ENCODE measurements at places on chromosomes 16 and 17.

DNA sequence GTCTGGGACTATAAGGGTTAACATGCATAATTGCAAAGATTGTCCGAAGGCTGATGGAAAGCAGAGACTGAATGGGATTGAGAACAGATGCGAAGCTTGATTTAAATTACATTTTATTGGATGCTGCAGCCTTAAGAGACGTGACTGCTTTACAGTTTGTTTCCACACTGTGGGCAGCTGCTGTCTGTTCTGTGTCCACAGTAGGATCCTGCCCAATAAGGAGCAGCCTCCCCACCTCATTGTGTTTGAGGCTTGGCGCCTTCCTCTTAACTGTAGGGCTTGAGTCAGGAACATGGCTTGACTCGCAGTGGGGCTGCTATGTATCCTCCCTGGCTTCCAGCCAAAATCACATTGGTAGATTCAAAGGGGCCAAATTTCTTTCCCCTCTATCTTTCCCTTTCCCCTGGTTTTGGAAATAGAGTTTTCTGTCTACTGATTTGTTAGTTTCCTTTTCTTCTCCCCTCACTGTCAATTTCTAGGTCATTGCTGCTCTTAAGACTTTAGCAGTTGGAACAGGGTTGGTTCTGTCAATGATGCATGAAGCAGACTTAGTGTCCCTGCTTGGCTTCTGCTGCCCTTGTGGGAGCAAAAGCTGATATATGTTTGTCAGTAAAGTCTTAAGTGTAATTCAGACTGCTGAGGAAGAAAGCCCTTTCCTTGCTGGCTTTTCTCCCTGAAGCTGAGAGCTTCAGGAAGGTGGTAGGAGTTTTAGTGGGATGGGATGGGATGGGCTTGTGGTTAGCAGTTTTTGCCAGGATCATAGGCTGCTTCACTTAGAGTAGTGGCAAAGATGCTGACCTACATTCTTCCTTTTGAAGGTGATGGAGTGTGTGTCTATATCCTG lies 5.0 kb upstream of the RARA start:
- DNase-seq: no peak

DNA sequence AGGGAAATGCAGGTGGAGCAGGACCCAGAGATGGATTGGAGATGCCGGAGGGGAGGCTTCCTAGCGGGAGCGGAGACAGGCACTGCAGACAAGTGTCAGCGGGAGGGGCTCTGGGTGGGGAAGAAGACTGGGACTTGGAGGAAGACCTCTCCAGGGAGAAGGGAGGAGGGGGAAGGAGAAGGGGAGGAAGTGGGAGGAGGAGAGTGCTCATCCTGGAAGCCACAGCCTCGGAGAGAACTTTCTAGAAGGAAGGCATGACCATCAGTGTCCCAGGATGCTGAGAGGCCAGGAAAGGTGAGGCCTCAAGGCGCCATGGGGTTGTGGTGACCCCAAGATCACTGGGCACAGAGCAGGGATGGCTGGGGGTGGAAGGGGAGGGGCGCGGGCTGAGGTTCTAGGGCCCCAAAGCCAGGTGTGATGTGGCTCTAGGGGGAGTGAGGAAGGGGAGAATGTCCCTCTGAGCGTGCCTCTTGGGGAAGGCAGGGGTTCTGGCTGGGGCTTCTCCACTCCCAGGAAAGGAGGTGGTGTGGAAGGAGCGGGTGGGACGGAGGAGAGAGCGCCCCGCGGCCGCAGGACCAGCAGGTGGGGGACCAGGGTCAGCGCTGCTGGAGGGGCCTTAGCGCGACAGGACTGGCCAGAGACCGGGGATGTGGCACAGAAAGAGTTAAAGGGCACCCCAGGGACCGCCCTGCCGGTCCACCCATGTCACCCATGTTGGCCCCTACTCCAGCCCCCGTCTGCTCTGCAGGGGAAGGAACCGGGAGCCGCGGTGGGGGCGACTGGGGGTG lies 900 bp upstream of the GCGR start:
- no peak for DNase-seq

DNA sequence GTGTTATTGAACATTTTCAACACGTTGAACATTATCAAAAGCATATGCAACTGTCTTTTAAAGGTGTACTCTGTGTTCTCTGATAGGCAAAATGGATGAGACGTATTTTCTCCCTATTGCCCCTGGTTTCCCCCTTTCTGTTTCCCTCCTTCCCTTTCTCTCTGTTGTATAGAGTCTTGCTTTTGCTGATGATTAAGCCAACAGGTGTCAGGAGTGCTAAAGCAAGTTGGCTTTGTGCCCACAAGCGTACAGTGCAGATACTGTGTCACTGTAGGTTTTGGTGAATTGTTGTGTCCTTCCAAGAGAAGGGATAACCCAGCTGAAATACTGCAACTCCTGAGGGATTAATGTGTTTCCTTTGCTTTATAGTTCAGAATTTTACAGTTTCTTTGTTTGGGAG lies 74.4 kb downstream of the COX10 start:
- no peak for DNase-seq

DNA sequence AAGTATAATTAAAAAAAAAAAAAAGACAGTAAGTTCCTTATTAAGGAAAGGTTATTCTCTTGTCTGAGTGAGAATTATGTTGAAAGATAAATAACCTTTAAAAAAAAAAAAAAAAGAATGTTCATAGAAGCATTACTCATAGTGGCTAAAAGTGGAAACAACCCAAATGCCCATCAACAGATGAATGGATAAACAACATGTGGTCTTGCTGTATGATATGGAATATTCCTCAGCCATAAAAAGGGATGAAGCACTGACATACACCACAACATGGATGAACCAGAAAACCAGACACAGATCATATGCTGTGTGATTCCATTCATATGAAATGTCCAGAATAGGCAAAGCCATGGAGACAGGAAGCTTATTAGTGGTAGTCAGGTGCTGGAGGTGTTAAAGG lies 9.2 kb upstream of the CCNF start:
- DNase-seq: no peak

- DNase-seq: no peak
Observed at GRCh38 chr16:68781784-68782183, 44.7 kb downstream of the CDH1 start.

DNA sequence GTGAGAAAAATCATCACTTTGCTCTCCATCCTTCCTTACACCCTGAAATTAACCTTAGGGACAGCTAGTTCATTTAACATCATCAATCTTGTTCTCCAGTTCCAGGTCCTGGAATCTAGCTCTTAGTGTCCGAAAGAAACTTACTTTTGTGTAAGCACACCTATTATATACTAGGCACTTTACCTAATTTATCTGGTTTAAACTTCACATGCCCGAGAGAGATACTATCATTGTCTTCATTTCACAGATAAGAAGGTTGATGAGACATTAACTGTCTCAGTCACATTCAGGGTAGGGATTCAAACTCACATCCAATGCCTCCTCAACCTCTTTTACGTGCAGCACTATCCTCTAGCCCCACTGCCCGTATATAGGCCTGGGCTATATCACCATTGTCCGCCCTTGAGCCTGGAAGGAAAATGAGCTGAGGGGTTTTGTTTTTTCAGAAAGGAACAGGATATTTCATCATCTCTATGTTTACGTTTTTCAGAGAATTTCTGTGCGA lies 501 bp upstream of the AP2B1 start:
- no peak for DNase-seq

- DNase-seq: no peak
Observed at GRCh38 chr17:37179893-37180292, 195.9 kb upstream of the C17orf78 start.

- no peak for DNase-seq
Observed at GRCh38 chr16:18803569-18804462, 2.5 kb upstream of the ARL6IP1 start.

GRCh38 chr17:32805029-32805976 lies 71.6 kb downstream of the MYO1D start:
- DNase-seq: no peak

- no peak for DNase-seq
Observed at GRCh38 chr17:3795390-3796102, 5.4 kb downstream of the ITGAE start.

DNA sequence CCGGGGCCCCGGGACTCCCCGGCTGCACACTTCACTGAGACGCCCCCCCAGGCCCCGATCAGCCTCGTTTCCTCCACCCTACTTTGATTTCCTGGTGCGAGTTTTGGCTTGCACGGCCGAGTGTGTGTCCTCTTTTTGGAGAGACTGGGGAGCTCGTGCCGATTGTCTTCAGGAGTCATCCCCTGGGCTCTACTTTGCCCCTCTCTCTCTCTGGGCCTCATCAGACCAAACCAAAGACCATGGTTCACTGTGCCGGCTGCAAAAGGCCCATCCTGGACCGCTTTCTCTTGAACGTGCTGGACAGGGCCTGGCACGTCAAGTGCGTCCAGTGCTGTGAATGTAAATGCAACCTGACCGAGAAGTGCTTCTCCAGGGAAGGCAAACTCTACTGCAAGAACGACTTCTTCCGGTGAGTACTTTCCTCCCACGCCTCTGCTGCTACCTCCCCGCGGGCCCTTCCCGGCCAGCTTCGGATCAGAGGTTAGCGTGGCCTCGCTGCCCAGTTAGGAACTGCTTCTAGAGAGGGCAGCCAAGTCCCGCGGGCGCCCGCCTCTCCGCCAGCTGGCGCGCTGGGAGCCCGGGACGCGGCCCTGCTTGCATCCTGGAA lies 787 bp downstream of the LHX1 start:
- DNase-seq: no peak

DNA sequence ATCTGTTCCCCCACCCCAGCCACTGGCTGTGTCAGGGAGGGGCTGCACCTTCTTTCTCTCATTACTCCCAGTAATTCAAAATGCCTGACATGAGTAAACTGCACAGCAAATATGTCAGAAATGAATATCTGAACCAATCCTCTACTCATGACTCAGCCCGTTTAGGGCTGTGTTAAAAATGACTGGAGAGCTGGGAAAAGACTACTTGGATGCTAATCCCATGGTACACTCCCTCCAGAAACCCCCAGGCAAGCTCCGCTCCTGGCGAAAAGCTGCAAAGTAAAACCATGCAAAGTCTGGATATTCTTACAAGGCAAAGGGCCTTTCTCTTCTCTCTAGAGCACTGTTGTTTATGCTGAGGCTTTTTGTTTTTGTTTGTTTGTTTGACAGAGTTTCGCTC lies 448.1 kb upstream of the DYNLRB2 start:
- no peak for DNase-seq

DNA sequence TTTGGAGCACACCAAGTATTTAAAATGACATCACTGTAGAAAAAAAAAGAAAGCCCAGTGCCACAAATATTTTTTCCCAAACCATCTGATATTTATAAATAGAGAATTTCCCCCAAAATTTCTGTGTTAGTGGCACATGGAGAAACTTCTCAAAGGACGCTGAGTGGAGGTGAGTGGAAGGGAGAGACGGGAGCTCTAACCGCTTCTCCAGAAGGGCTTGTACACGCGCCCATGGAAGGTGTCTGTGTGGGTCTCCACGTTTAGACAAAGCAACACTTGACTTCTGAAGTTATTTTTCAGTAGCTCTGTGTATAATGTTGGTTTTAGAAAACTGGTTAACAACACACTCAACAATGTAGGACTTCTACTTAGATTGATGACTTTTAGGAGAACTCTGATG lies 1.0 kb downstream of the MYOCD start:
- no peak for DNase-seq

- DNase-seq: no peak
Observed at GRCh38 chr16:7714775-7715174, 382.1 kb downstream of the RBFOX1 start.

- DNase-seq: no peak
Observed at GRCh38 chr16:89404561-89404960, 85.8 kb downstream of the ANKRD11 start.

- no peak for DNase-seq
Observed at GRCh38 chr17:4540687-4541327, 14.4 kb downstream of the MYBBP1A start.

- no peak for DNase-seq
Observed at GRCh38 chr17:76879691-76880090, 11.5 kb downstream of the MGAT5B start.

- DNase-seq: no peak
Observed at GRCh38 chr16:84481051-84481735, 23.3 kb downstream of the MEAK7 start.

- no peak for DNase-seq
Observed at GRCh38 chr17:81867170-81867990, 3.8 kb downstream of the ARHGDIA start.

- DNase-seq: no peak
Observed at GRCh38 chr17:46782250-46782953, 36.1 kb downstream of the WNT3 start.

DNA sequence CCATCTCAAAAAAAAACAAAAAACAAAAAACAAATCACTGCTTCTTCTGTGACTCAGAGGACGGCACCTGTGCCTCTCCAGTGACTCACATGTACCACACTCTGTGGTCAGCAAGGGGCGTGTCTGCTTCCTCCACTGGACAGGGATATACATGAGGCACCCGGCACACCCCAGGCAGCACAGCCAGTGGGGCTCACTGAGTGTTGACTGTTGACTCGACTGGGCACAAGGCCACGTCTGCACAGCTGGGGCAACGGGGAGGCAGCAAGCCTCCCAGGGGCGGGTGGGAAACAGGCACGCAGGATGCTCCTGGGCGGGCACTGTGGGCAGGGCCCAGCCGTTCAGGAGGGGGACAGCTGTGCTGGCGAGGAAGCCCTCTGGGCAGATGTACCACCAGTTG lies 64.1 kb downstream of the TIMM22 start:
- DNase-seq: no peak

DNA sequence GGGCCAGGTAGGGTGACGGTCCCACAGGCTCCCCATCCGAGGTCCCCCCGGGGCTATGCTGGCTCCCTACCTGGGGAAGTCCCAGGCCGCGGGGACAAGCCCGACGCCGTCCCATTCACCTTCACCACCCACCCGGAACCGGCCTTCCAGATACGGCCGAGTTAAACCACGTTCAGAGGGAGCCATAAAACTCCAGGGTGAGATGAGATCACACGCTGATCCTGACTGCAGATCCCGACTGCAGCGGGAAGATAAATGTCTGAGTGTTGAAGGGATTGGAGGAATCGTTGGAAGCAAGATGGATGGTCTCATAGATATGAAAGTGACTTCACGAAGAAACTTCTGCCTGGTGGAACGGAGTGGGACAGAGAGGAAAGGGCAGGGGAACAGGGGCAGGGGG lies 13.6 kb upstream of the C1QTNF8 start:
- DNase-seq: no peak

DNA sequence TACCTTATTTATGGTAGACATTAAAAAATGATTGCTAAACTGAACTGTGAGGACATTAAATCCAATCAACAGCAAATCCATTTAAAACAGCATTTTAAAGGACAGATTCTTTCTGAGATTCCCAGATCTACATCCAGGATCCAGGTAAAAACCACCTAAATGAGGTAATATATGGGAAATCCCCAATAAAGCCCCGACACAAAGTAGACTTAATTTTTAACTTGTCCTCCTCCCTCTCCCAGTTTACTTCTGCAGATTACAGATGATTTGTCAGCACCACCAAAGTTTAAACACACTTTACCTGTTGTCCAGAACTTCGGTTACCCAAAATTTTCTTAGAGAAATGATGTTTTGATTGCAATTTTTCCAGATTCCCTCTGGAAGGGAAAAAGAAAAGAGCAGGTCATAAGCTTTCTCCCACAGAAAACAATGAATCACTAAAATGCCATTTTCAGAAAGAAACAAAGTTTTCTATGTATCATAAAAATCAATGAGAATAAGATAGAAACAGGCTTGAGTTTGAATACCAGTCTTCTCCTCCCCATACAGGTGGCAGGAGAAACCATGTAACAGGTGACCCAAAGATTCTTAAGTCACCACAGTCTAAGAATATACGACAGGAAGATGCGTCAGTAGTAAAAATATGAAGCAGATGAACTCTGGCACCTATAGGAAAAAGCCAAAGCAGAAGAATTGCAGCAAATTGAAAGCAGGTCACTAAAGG lies 22.8 kb downstream of the GJC1 start:
- no peak for DNase-seq

- no peak for DNase-seq
Observed at GRCh38 chr16:8646326-8647053, 25.0 kb downstream of the METTL22 start.

All from GM12891 (cell line).